ENCODE measurements at places on chromosomes 16 and 17.

DNA sequence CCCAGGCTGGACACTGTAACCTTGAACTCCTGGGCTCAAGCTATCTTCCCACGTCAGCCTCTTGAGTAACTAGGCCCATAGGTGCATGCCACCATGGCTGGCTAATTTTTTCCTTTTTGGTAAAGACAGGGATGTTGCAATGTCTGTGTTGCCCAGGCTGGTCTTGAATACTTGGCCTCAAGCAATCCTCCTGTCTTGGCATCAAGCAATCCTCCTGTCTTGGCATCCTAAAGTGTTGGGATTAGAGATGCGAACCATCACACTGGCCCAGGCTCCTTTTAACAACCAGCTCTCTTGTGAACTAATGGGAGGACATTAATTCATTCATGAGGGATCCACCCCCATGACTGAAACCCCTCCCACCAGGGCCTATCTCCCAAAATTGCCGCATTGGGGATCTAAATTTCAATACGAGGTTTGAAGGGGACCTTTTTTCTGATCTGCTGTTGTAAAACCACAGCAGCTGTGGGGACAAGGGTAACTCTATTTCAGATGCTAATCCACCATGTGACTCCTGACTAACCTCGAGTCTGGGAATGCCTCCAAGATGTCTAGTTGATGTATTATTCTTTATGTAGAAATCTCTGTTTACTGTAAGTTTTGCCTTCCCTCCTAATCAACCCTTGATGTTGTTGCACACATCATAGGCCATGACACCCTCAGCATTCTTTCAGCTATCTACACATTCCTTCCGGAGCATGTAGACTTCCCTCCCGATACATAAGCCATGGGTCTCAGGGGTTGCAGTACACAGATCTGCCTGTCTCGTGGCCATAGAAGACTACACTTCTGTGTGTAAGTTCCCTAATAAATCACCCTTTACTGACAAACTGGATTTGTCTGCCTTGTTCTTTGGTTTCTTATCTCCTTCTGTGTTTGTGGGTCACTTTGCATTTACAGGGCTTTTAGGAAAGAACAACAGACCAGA is 37.6 kb downstream of the RNF112 start:
- no peak for DNase-seq

DNA sequence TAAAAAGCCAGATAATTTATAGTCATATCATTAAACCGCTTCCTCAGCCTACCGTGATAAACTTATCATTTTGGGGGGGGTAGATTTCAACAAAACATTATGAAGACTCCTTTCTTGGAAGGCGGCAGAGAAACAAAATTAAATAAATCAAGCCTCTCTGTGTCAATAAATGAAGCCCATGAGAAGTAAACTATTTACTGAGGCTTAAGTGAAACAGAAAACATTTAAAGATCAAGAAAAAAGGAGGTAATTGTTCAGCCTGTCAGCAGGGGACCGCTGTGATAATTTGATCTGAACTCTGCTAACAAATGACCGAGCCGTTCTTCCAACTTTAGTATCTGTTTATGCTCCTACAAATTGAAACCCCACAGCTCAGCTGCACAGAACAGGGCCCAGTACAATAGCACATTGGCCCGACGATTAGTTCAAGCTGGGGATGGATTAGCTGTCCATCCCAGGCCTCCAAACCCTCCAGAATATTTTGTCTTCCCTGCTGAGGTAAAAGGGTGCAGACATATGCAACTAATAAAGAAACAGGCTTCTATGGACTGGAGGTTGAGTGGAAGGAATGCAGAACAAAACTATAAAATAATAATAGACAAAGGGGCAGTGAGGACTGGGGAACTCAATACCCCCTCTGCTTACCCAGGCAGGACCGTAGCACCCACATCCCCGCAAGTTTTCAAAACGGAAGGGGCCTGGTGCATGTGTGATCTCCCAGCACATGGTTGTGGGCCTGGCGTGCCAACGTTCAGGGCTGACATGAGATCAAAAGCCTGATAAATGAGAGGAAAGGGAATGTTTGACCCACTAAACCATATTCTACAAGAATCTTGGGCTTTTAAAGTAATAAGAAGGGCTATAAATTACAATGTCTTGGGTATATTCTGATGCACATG is 298.1 kb upstream of the IRX5 start:
- no peak for DNase-seq

DNA sequence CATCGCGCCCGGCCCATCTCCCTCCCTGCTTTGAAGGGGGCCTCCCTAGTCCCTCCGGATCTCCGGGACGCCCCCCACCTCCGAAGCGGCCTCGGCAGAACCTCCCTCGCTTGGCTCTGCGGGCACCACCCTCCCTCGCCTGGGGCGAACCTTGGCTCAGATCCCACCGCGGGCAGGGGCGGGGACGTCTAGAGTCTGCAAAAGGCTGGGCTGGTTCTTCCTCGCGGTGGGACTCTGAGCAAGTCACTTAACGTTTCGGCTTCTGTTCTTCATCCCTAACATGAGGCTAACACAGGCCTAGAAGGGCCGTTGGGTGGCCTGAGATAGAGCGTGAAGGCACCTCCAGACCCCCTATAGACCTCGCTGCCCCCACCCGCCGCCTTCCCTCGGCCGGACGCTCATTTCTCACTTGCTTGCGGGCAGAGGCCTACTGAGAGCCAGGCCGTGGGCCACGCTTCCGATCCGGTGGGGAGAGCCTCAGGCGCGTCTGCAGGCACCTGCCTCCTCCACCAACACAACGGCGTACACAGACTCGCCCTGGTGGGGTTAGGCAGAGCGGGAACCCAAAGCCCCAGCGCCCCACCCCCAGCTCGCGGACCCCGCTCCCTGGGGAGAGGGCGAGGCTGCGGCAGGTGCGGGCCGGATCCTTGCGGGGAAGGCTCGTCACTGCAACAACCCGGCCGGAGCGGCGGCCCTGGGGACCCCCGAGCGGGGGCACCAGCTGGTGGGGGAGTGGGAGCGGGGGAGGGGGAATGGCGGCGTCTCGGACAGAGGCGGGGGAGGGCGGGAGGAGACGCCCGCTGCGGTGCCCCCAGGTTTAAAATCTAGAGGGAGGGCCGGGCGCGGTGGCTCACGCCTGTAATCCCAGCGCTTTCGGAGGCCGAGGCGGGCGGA is 5.4 kb downstream of the MYO1C start:
- peak; percentile 76 for DNase-seq

- DNase-seq = no peak
These were observed 36.6 kb upstream of the PHLPP2 start for GRCh38 chr16:71761097-71761496.

DNA sequence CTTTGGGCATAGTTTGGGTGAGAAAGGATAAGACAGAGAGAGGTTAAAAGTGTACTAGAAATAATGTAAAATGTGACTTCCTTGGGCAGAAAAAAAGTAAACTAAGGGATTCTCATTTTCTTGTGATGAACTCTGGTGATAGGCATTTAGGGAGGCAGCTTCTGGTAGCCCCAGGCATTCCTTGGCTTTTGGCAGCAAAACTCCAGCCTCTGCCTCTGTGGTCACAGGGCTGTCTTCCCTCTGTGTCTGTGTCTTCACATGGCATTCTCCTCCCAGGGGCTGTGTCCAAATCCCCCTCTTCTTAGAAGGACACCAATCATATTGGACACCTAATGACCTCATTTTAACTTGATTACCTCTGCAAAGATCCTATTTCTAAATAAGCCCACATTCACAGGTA is 54.7 kb downstream of the HS3ST3B1 start:
- no peak for DNase-seq

Data from stimulated activated CD8-positive, alpha-beta memory T cell treated with anti-CD3 and anti-CD28 coated beads, Interleukin-7, amount 100 ng/mL, for 4 hours (primary cell).